ENCODE measurements at places on chromosomes 5 and 9. TPM values are rescaled to one million over a fixed set of nuclear protein-coding genes. Genes with fewer than 3 reads are reported as not detected.
A peak's percentile ranks its signal among the peaks of the same experiment; 100 is the strongest.

GRCh38 chr5:112475747-112476365 is 56.8 kb upstream of the EPB41L4A start:
- no peak for DNase-seq
- H3K27me3 ChIP-seq, result no peaks in the 10 kb centered on the region
- H3K4me3 ChIP-seq, result no peak overlapping the region
- no peak overlapping the region for H3K27ac ChIP-seq
- no peaks in the 10 kb centered on the region for H3K36me3 ChIP-seq

DNA sequence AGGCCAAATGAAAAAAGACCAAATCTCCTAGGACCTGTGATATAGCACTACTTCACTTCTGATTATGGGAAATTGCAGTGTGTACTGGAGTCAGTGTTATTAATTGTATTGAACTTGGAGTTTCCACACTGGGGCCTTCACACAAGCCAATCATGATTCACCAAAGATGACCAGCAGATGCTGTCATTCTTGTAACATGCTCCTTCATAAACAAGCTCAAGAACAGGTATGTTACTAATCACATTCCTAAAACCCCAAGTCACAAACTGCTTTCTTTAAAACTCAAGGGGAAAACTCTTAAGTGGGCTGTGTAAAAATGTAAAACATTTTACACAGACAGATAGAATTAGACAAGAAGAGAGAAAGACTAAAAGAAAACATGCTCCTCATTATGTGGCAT is 5.6 kb downstream of the KLHL3 start:
- no peak overlapping the region for H3K27ac ChIP-seq
- no peaks in the 10 kb centered on the region for H3K27me3 ChIP-seq
- H3K4me1 ChIP-seq, result no peaks in the 10 kb centered on the region
- peak; percentile 78 for DNase-seq
- no peaks in the 10 kb centered on the region for H3K36me3 ChIP-seq
- H3K4me3 ChIP-seq, result no peak overlapping the region

GRCh38 chr9:121441165-121441564 is 58.5 kb downstream of the GGTA1 start:
- DNase-seq, result no peak
- no peak overlapping the region for H3K27ac ChIP-seq
- no peaks in the 10 kb centered on the region for H3K4me1 ChIP-seq

- H3K27ac ChIP-seq, result no peak overlapping the region
- no peaks in the 10 kb centered on the region for H3K27me3 ChIP-seq
- H3K4me1 ChIP-seq, result no peaks in the 10 kb centered on the region
- no peak for DNase-seq
- no peak overlapping the region for H3K4me3 ChIP-seq
These were observed 12.2 kb upstream of the PJA2 start for GRCh38 chr5:109421956-109422355.

DNA sequence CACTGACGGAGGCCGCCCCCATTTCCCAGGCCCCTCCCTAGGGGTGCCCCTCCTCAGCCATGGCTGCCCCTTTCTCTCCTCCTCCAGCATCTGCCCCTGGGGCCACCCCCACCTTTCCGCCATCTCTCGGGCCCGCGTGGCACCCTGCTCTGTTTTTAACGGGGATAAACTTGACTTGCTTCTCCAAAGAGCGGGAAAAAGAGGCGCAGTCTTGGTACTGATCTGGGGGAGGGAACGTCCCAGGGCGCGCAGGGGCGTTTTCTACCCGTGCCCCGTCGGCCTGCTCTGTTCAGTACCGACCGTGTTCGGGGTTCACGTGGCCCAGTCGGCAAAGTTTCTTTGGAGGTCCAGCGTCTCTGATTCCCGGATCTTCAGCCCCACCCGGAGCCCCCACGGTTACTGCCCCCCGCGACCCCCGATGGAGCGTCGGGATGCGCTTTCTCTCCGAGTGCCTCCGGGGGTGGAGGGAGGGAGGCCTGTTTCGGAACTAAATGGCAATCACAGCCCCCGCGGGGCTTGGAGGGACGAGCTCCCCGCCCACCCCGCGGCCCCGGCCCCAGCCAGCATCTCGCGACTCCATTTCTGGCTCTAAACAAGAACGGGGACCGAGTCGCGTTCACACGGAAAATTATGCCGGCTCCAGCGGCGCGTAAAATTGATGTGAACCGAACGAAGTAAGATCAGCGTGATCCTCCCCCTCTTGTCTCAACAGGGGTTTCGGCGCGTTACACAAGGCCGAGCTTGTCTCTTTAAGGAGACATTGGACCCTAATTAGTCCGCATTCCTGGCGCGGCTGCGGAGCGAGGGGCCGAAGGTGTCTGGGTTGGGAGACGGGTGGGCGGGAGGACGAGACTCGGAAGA is 1.1 kb upstream of the TLE4 start:
- no peaks in the 10 kb centered on the region for H3K36me3 ChIP-seq
- DNase-seq, result peak; percentile 63
- H3K4me1 ChIP-seq, result peaks cover 2% of the 10 kb centered on the region
- H3K27ac ChIP-seq, result peak overlapping the region; percentile 77
- no peaks in the 10 kb centered on the region for H3K27me3 ChIP-seq

DNA sequence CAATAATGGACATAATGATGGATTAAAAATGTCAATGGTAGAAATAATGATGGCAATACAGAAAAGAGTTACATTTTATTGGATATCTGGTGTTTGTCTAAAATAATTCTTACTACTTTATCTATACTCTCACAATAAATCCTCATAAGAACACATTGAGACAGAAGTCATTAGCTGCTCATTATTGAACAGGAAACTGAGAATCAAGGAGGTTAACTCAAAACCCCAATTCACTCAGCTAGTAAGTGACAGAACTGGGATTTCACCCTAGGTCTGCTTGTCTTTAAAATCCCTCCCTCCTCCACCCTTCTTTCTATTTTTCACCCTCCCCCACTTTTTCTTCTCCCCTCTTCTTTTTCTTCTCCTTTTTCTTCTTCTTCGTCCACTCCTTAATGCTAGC is 285.8 kb upstream of the TNC start:
- DNase-seq, result no peak
- H3K4me3 ChIP-seq, result no peak overlapping the region
- H3K27me3 ChIP-seq, result no peaks in the 10 kb centered on the region
- H3K27ac ChIP-seq, result no peak overlapping the region
- H3K36me3 ChIP-seq, result no peaks in the 10 kb centered on the region

GRCh38 chr5:153542536-153542935 is 52.1 kb downstream of the GRIA1 start:
- DNase-seq, result peak; percentile 55
- H3K4me1 ChIP-seq, result peaks cover 12% of the 10 kb centered on the region
- H3K27me3 ChIP-seq, result no peaks in the 10 kb centered on the region

- no peaks in the 10 kb centered on the region for H3K4me1 ChIP-seq
- no peak for DNase-seq
- H3K27ac ChIP-seq, result no peak overlapping the region
- peaks cover 1% of the 10 kb centered on the region for H3K27me3 ChIP-seq
- no peaks in the 10 kb centered on the region for H3K36me3 ChIP-seq
- no peak overlapping the region for H3K4me3 ChIP-seq
These were observed 140.7 kb downstream of the SREK1 start for GRCh38 chr5:66284588-66285342.

- H3K36me3 ChIP-seq, result no peaks in the 10 kb centered on the region
- DNase-seq, result no peak
These were observed 5.4 kb downstream of the LCN12 start for GRCh38 chr9:136957461-136957860.

- no peaks in the 10 kb centered on the region for H3K36me3 ChIP-seq
- H3K4me1 ChIP-seq, result no peaks in the 10 kb centered on the region
- H3K27me3 ChIP-seq, result no peaks in the 10 kb centered on the region
- H3K4me3 ChIP-seq, result no peak overlapping the region
- no peak for DNase-seq
These were observed 37.6 kb downstream of the SYK start for GRCh38 chr9:90839183-90839728.

DNA sequence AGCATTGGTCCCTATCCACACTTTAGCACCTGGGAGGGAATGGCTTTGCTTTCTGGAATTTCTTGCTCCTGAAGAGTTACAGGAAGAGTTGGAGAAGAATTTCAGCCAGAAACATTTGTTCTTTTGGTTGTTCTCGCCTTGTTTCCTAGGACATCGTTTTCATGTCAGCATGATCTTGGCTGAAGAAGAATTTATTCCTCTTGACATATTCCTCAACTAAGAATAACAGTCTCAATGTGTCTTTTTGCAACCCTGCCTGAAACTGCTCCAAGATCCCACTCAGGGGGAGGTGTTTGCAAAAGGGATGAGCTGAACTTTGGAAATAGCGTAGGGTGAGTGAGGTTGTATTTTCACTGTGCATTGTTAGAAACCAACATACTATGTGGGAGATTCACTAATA is 26.1 kb downstream of the MAMDC2 start:
- DNase-seq, result no peak
- no peaks in the 10 kb centered on the region for H3K27me3 ChIP-seq
- H3K4me3 ChIP-seq, result no peak overlapping the region
- H3K4me1 ChIP-seq, result no peaks in the 10 kb centered on the region
- no peak overlapping the region for H3K27ac ChIP-seq

GRCh38 chr9:77440057-77440456 is 208.1 kb downstream of the GNA14 start:
- H3K4me1 ChIP-seq, result no peaks in the 10 kb centered on the region
- no peaks in the 10 kb centered on the region for H3K36me3 ChIP-seq
- H3K27me3 ChIP-seq, result peaks cover 2% of the 10 kb centered on the region
- H3K27ac ChIP-seq, result no peak overlapping the region
- peak; percentile 47 for DNase-seq

- H3K36me3 ChIP-seq, result peaks cover 7% of the 10 kb centered on the region
- peaks cover 3% of the 10 kb centered on the region for H3K4me1 ChIP-seq
- no peaks in the 10 kb centered on the region for H3K27me3 ChIP-seq
- 0 out of 2 replicates have a peak overlapping the region, but pooled peaks have one; percentile 15 for H3K27ac ChIP-seq
- H3K4me3 ChIP-seq, result no peak overlapping the region
These were observed 135.4 kb upstream of the CKMT2 start for GRCh38 chr5:81097713-81098112.

DNA sequence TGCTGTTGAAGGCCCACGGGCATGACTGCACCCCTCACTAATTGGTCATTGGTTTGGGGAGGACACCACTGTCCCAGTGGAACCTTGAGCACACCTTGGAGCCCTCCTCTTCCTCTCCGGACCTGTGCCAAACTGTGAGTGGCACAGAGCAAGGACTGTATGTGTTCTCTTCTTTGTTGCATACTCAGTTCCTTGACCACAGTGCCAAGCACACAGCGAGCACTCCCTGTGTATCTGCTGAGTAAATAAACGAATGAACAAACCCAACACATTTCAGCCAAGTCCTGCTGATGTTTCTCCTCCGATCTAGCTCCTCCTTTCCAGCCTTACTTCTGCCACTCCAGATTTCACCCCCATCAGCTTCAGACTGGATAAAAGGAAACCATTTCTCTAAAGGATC is 2.7 kb upstream of the TRIM52 start:
- H3K4me3 ChIP-seq, result no peak overlapping the region
- peaks cover 5% of the 10 kb centered on the region for H3K36me3 ChIP-seq
- H3K4me1 ChIP-seq, result peaks cover 2% of the 10 kb centered on the region

DNA sequence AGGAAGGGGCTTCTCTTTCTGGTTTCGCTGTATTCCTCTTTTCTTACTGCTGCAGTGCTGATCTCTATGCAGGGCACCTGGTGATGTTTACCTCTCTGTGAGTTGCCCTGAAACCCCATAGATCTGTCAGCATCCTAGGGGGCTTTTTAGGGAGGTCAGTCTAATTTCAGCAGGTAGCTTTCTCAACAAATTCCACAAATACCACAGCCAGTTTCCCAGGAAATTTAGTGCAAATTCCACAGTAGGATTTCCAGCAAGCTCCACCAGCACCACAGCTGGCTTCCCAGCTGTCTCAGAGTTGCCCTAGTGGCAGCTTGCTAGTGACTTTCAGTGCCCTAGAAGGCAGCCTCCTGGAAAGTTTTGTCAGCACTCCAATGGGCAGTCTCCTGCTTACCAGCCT is 379.1 kb upstream of the SMC2 start:
- H3K4me1 ChIP-seq, result no peaks in the 10 kb centered on the region
- no peak for DNase-seq
- H3K36me3 ChIP-seq, result no peaks in the 10 kb centered on the region
- H3K4me3 ChIP-seq, result no peak overlapping the region

GRCh38 chr5:114153833-114154232 is 208.0 kb upstream of the KCNN2 start:
- H3K36me3 ChIP-seq, result no peaks in the 10 kb centered on the region
- no peak overlapping the region for H3K27ac ChIP-seq
- no peak for DNase-seq
- no peaks in the 10 kb centered on the region for H3K4me1 ChIP-seq
- no peaks in the 10 kb centered on the region for H3K27me3 ChIP-seq

DNA sequence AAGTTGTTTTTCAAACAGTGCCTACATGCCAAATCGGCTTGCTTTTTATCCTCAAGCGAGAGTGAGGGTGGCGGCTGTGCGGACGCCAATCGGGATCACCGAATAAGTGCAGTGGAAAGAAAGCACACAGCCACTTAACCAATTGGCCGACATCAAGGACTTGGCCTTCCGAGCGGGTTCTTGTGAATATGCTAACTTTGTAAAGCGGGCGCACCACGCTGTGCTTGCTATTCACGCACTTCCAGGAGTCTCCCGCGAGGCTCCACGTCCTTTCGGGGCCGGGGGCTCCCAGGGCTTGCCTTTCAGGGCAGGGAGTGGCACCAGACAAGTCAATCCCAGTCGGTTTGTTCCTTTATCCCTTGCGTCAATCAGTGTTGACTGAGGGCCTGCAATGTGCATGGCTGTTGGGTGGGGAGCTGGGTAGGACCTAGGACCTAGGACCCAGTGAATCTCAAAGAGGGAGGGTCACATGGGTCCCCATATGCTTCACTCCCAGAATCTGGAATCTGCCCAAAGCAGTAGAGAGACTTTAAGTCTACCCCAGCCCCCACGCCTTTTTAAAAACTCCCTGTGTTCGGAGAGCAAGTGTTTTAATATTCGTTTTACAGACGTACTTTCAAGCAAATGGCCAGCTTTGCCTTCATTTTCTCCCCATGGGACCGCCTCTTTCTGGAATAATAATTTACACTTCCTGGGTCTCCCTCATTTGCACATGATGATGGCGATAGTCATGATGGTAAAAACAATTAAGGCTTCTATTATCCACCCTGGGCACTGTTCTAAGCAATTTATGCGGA is 2.0 kb upstream of the GCNT4 start:
- DNase-seq, result peak; percentile 34
- peak overlapping the region; percentile 68 for H3K27ac ChIP-seq
- H3K4me3 ChIP-seq, result peak overlapping the region; percentile 82
- peaks cover 20% of the 10 kb centered on the region for H3K4me1 ChIP-seq

- no peaks in the 10 kb centered on the region for H3K27me3 ChIP-seq
- no peak overlapping the region for H3K27ac ChIP-seq
- H3K36me3 ChIP-seq, result no peaks in the 10 kb centered on the region
- no peak overlapping the region for H3K4me3 ChIP-seq
- no peaks in the 10 kb centered on the region for H3K4me1 ChIP-seq
These were observed 9.3 kb downstream of the HAVCR1 start for GRCh38 chr5:157049605-157050004.

GRCh38 chr9:91120200-91120599 is 241.5 kb downstream of the AUH start:
- peak overlapping the region; percentile 96 for H3K27ac ChIP-seq
- DNase-seq, result no peak
- H3K27me3 ChIP-seq, result no peaks in the 10 kb centered on the region
- no peaks in the 10 kb centered on the region for H3K36me3 ChIP-seq
- peaks cover 21% of the 10 kb centered on the region for H3K4me1 ChIP-seq

- H3K27me3 ChIP-seq, result no peaks in the 10 kb centered on the region
- H3K4me1 ChIP-seq, result peaks cover 2% of the 10 kb centered on the region
- H3K27ac ChIP-seq, result no peak overlapping the region
- H3K36me3 ChIP-seq, result no peaks in the 10 kb centered on the region
- no peak overlapping the region for H3K4me3 ChIP-seq
These were observed 170.8 kb downstream of the SGCD start for GRCh38 chr5:156497804-156498208.

TAF11L5 gene
- total RNA-seq, result not detected

SLC27A6 gene
- under 0.01 TPM for total RNA-seq

CLIC3 gene
- 0.28 TPM for total RNA-seq

PCDHB6 gene
- under 0.01 TPM for total RNA-seq

WDR38 gene
- not detected for total RNA-seq

SLC45A2 gene
- total RNA-seq, result not detected

GLDC gene
- 0.83 TPM for total RNA-seq

TGFBI gene
- 483 TPM for total RNA-seq

PTGDS gene
- total RNA-seq, result not detected

GABRA6 gene
- total RNA-seq, result not detected
